NCI-H2081 treated with DMSO at 0.1 percent for 48 hours (cell line): ENCODE measurements at places on chromosomes 1 and 21.

GRCh38 chr1:24186993-24187790 lies at the start of gene IFNLR1:
IFNLR1 (minus strand) TSS chr1:24187289; CDS start chr1:24187248, 41 bp downstream.
- peak; percentile 59 for DNase-seq

- no peak for DNase-seq
Measured at GRCh38 chr1:82565146-82565545, 764.4 kb downstream of the ADGRL2 start.

DNA sequence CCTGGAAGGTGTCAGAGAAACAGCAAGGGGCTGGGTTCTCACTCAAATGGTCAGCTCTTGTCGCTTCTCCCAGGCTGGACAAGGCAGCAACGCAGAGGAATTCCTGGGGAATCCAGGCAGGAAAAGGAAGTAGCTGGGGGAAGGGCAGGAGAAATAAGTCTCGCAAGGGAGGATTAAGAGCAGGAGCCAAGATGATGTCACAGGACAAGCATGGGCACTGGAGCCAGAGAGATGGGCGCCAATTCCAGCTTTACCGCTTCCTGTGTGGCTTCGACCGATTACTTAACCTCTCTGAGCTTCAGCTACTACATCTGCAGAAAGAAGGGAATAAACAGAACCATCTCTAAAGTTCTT lies 70.5 kb downstream of the SSBP3 start:
- DNase-seq = no peak

DNA sequence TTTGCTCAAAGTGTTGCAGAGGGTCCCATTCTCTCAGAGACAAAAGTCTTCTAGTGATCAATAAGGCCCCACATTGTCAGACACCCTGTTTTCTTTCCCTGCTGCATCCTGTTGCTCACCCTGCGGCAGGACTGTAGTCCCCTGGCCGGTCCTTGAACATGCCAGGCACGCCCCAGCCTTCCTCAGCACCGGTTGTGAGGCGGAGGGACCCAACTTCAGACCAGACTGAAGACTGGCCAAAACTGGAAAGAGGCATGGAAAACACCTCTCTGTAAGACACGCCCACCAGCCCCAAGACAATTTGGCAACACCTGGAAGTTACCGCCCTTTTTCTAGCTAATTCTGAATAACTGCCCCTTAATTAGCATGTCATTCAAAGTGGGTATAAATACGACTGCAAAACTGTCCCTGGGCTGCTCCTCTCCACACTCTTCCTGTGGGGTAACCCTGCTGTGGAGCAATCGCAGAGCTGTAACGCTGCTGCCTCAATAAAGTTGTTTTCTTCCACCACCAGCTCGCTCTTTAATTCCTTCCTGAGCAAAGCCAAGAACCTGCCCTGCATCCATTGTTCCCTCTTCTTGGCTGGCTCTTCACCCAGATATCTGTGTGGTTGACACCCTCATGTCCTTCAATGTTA lies 23.8 kb downstream of the PLA2G2A start:
- DNase-seq = no peak

GRCh38 chr1:206062464-206062863 lies 9.5 kb downstream of the RHEX start:
- no peak for DNase-seq

DNA sequence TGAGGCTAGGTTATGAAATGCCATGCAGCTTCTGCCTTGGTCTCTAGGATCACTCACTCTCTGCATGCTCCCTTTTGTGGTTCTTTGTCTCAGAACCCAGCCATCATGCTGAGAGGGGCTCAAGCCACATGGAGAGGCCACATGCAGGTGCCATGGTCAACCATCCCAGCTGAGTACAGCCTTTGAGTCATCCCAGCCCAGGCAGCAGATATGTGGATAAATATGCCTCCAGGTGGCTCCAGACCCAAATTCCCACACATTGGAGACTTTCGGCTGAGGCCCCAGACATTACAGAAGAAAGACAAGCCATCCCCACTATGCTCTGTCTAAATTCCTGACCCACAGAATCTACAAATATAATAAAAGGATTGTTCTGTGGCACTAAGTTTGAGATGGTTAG lies 102.0 kb downstream of the LHX9 start:
- DNase-seq = no peak

DNA sequence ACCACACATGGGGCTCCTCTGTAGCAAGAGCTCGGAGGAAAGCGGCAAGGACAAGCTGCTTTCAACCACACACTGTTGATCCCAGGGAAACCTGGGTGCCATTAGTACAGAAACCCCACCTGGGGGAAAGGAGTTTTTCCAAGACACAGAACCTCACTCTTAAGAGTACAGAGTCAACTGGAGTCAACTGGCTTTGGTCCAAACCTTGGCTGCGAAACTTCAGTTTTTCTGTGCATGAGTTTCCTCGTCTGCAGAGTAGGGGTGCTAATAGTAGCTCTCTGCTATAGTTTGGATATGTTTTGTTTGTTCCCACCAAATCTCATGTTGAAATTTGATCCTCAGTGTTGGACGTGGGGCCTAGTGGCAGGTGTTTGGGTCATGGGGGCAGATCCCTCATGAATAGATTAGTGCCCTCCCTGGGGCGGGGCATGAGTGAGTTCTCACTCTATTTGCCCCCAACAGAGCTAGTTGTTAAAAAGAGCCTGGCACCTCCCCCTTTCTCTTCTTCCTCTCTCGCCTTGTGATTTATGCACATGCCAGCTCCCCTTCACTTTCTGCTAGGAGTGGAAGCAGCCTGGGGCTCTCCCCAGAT lies 161.1 kb downstream of the PIGK start:
- DNase-seq = no peak

GRCh38 chr1:155127105-155127966 lies at the start of gene EFNA1:
EFNA1 (plus strand) TSS chr1:155127876; CDS start chr1:155127978, 102 bp downstream.
- DNase-seq = no peak

- DNase-seq = no peak
Measured at GRCh38 chr1:166083887-166084286, 82.9 kb downstream of the FAM78B start.

- DNase-seq = no peak
Measured at GRCh38 chr1:26553942-26554682, 24.6 kb downstream of the RPS6KA1 start.

- DNase-seq = no peak
Measured at GRCh38 chr1:14486401-14487201, 111.9 kb upstream of the KAZN start.

GRCh38 chr1:66335859-66336640 lies 197.9 kb upstream of the SGIP1 start:
- DNase-seq = no peak

DNA sequence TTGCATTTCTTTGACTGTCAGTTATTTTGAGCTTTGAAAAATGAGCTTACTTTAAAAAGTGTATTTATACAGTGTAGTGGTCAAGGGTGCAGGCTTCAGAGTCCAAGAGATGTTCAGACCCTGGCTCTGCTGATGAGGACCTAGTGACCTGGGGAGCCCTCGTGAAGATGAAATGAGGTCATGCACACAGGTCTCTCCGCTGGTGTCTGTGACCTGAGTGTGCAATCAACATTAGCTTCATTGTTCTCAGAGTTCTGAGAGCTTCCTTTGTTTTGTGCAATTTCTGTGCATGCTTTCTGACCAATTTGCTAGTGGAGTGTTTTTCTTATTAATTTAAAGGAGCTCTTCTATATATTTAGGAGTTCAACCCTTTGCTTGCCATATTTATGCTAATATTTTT lies 71.3 kb downstream of the RIPK4 start:
- no peak for DNase-seq

GRCh38 chr1:167022384-167022783 lies 33.3 kb downstream of the MAEL start:
- no peak for DNase-seq

- DNase-seq = no peak
Measured at GRCh38 chr1:184836141-184836540, 81.5 kb upstream of the EDEM3 start.

DNA sequence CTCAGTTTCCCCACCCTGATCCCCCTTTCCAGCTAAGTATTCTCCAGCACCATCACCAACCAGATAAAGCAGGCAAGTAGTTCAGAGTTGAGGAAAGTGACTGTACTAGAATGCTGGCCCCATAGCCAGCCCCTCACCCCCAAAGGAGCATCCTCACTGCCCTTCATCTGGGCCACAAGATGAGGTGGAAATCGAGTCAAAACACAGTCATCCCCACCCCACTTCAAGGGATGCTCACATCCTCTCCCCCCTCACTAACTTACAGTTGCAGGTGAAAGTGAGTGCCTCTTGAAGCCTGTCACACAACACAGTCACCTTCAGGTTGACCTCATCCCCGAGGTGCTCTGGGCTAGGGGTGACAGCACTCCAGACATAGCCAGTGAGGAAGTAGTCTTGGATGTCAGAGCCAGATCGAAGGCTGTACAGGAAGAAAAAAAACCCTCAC lies 30.4 kb downstream of the PIK3C2B start:
- DNase-seq = no peak

DNA sequence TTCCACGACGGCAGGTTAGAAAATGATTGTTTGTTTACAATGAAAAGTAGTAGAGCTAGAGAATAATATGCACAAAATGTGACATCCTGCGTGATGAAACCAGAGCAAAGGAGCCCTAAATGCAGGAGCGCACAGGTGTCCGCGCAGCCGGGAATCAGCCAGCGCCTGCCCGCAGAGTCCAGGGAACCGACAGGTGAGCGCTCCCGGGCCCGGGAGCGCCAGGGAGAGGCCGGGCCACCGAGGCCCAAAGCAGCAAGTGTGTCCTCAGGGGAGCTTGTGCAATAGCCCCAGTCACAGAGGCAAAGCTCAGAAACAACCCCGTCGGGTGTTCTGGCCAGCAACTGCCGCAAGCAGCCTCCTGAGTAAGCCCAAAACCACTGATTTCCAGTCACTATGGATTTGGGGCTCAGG lies 789 bp upstream of the GALE start:
- DNase-seq = no peak

- DNase-seq = no peak
Measured at GRCh38 chr1:115496904-115497527, 144.8 kb upstream of the VANGL1 start.

GRCh38 chr1:30190511-30191153 lies 532.8 kb downstream of the MATN1 start:
- no peak for DNase-seq

- no peak for DNase-seq
Measured at GRCh38 chr1:201374364-201374763, 3.1 kb downstream of the TNNT2 start.

GRCh38 chr1:93744299-93744988 lies 62.8 kb upstream of the BCAR3 start:
- no peak for DNase-seq

GRCh38 chr1:5617546-5617945 lies 374.7 kb downstream of the NPHP4 start:
- no peak for DNase-seq

GRCh38 chr1:95364546-95364945 lies 130.5 kb downstream of the RWDD3 start:
- DNase-seq = no peak

DNA sequence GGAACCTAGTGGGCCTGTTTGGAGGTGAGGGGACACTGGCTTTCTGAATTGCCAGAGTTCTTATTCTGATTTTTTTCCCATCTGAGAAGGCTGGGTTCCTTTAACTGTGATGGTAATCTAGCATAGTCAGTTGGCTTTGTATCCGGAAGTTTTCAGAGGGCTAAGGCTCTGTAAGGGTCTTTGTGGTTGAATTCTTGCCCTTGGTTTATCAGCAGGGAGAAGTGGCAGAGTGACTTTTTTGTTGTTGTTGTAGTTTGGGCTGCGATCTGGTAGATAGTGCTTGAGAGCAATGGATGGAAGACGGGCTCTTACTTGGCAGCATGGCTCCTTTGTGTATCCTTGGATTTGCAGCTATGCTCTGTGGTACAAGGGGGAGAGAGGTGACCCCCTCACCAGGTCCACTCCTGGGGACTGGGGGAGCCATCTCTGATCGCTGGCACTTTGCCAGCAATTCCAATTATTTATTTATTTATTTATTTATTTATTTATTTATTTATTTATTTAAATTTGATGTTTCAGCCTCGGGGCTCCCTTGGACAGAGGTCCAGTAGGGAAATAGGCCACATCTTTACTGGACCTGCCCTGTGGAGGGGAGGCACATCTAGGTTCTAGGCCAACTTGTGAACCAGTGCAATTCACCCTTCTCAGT lies 18.5 kb downstream of the TCP10L start:
- no peak for DNase-seq

DNA sequence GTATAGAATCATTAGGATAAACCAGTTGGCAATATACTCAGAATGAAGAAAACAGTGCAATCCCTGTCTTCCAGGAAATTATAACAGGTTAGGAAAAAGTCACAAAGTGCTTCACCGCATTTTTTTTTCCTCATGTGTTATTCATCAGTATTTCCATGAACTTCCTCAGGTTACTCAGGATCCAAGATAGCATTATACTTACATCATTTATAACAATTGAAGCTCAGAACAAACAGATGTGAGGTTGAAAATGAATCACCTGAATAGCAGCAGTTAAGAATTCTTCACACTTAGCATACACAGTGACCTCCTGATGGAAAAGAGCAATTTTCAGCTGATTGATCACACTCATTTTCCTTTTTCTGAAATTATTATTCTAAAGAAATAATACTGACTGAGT lies 1040.7 kb upstream of the B3GALT2 start:
- DNase-seq = no peak

DNA sequence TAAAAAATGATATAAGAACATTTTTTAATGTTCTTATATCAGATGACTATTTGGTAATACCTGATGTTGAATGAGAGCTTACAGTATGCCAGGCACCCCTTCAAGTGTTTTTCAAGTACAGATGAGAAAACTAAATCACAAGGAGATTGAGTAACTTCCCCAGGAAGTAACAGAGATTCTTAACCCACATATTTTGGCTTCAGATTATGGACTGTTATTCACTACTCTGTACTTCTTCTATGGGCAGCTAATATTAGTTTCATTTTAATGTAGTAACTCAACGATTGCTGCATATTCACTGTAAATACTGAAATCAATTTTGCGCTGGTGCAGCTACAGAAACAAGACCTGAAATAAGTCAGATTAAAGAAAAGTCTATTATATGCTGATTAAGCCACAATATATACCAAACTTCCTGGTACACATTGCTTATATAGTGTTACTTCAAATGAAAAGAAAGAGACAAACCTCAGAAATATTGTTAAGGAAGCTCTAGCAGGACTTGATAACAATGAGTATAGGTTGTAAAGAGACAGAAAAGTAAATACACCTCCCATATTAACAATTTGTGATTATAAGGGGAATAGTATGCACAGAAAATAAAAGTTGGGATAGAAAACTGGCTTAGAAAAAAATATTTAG lies 19.7 kb downstream of the DPYD start:
- no peak for DNase-seq

GRCh38 chr1:228987286-228987685 lies 252.0 kb downstream of the RHOU start:
- DNase-seq = no peak

DNA sequence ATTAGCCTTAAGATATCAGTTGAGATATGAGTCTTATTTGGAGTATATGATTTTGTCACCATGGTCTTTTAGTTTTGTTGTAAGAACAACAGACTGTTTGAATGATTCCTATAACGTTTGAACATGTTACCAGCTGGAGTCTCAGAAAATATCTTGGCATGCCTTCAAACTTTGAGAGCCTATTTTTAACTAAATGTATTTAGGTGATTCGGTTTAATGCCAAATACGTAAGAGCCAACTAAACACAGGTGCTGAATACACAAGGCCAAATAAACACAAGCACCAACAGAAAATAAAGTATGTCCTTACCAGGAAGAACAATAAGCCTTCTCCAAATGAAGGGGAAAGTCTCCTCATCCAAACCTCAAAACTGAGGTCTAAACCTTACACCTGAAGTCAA lies 48.6 kb downstream of the PRKACB start:
- no peak for DNase-seq
